ENCODE measurements at places on chromosomes 4 and X.
A peak's percentile ranks its signal among the peaks of the same experiment; 100 is the strongest.

DNA sequence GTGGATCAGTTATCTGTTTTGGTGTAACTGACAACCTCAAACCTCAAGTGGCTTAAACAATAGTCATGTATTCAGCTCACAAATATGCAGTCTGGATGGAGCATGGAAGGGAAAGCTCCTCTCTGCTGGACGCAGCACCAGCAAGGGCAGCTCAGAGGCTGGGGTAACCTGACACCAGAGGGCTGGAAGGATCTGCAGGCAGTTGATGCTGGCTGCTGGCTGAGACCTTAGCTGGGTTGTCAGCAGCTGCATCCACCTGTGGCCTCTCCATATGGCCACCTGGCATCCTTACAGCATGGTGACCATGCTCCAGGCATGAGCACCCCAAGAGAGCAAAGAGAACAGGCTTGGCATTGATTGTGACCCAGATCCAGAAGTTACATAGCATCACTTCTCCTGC lies 46.7 kb downstream of the ENPP6 start:
- DNase-seq, result no peak

DNA sequence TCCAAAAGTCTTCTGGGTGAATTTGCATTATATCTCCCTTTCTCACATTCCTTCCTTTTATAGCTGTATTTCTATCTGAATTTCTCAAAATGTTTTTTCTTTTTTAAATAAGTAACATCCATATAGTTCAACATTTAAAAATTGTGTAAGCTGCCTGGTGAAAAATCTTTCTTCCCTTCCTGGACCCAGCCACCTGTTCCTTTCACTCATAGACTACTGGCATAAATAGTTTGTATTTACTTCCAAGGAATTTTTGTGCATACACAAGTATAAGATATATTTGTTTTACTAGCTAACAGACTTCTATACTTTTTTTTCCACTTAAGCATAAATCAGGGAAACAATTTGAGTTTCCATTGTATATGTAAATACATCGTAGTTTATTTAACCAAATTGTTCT lies 35.7 kb downstream of the PACRGL start:
- no peak for DNase-seq

DNA sequence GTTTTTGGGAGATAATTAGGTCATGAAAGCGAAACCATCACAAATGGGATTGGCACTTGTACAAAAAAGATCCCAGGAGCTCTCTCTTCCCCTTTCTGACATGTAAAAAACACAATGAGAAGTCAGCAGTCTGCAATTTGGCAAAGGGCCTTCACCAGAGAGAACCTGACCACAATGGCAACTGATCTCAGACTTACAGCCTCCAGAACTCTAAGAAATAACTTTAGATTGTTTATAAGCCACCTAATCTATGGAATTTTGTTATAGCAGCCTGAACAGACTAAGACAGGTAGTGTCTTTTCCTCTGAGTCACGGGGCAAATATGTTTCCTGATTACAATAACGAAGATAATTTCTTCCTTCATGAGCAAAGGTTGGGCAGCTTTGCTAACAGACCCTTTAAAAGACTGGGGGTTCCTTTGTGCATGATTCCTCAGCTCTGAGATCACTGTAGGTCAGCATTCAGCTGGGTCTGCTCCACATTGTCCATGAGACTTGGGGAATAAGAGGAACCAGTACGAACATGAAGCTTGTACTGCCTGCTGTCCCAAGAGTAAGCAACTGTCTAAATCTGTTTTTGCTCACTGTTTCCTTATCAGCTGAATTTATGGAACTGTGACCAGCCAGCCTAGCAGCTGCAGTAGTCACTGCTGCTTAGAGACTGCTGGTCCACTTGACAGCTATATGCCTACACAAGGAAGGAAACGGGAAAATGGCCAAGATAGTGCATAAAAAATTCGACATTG lies 191.6 kb downstream of the ANAPC10 start:
- DNase-seq, result no peak

DNA sequence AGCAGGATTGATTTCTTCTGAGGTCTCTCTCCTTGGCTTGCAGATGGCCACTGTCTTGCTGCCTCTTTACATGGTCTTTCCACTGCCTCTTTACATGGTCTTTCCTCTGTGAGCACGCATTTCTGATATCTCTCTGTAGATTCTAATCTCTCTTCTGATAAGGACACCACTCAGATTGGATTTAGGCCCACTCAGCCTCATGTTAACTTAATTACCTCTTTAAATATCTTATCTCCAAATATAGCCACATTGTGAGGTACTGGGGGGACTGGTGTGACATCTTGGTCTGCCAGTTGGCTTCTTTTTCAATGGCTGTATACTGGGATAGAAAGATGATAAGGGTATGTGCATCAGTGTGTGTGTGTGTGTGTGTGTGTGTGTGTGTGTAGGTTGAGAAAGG lies 153.7 kb downstream of the AWAT2 start:
- DNase-seq, result no peak

DNA sequence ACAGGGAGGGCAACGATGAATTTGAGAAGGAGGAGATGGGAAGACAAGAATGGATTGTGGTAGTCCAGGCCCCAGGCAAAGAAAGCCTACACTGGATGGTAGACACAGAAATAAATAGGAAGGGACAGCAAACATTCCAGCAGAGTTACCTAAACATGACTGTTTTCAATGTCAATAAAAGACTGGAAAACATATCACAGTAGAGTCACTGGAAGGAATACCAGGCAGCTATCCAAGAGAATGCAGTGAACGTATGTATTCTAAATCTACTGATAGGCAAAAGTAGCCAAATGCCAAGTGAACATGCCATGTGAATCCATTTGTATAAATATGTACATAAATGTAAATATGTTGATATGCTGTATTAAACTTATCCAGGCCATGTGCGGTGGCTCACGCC lies 183.0 kb downstream of the PALLD start:
- no peak for DNase-seq

- no peak for DNase-seq
Measured at GRCh38 chr4:12724510-12724909, 759.6 kb downstream of the RAB28 start.

- no peak for DNase-seq
Measured at GRCh38 chr4:43423276-43423675, 530.8 kb downstream of the GRXCR1 start.

- DNase-seq, result no peak
Measured at GRCh38 chrX:10922835-10923234, 188.3 kb upstream of the HCCS start.

DNA sequence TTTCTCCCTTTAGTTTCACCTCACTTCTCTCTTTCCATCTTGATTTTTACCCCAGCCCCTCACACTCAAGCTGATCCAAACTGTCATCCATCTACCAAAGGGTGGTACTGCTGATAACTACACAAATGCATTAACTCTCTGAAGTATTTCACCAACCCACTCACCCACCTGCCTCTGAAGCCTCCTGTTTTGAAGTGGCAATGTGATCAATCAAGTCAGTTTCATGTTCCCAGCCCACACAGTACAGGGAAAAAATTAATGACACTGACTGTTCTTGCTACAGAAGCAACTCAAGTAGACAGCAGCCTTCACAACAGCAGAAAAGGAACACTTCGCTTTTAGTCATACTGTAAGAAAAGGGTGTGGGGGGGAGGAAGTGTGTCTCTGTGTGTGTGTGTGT lies 183.0 kb upstream of the NOCT start:
- no peak for DNase-seq

DNA sequence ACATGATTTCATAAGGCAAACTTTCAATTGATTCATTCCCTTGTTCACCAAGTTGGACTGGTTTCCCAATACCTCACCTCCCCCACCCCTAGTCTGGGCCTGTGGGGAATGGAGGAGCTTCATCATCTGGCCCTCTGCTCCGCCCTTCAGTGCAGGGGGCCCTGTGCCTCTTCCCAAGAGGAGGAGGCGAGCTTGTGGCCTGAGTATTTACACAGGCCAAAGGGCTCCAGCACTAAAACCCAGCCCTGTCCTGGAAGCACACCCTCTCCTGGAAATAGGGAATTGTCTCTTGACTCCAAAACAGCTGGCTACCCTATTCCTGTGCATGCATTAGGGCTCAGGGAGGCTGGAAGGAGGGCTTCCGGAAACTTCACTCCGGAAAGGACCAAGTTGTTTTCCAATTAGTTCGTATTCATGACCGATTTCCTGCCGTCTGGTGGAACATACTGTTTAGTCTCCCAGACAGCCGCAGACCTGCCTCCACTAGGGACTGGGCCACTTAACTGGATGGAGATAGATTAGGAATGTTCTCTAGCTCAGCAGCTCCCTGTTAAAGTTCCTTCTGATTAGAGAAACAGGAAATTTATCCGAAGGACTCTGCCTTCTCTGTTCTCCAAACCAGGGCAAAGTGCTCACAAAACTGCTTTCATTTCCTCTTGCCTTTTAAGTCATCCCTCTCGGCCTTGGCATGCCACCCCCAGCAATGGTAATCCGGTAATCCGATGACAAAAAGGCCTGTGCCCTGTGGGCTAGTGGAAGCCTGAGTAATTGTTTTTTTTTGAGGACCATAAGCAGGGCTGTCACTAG lies 5.8 kb downstream of the SRPX2 start:
- DNase-seq, result no peak

DNA sequence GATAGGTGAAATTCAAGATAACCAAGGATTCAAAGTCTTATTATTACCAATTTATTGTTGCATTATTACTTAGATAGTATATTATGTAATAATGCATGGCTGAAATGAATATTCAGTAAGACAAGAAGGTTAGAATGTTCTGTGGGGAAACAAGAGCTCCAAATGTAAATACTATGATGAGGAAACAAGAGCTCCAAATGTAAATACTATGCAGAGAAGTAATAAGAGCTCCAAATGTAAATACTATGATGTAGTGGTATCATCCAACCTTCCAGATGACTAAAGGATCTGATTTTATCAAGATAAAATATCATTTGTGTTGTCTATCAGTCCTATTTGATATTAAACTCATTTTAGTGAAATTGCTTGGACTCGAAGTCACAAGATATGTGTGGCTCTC lies 82.2 kb upstream of the PCDH18 start:
- no peak for DNase-seq

DNA sequence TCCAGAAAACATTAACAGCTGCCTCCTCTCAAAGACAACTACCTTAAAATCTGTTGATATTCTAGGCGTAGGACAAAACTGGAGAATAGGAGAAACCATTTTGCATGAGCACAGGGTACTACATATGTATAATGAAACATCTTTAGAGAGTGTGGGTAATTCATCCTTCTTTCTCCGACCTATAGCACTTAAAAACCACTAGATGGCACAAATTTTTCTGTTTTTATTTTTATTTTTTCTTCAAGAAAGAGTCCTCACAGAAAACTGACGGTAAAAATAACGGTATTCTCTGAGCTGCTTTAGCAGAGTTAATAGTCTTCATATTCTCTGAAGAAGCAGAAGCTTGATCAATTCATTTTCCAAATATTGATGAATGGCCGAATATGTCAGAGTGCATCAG lies 14.6 kb downstream of the SMIM31 start:
- no peak for DNase-seq

DNA sequence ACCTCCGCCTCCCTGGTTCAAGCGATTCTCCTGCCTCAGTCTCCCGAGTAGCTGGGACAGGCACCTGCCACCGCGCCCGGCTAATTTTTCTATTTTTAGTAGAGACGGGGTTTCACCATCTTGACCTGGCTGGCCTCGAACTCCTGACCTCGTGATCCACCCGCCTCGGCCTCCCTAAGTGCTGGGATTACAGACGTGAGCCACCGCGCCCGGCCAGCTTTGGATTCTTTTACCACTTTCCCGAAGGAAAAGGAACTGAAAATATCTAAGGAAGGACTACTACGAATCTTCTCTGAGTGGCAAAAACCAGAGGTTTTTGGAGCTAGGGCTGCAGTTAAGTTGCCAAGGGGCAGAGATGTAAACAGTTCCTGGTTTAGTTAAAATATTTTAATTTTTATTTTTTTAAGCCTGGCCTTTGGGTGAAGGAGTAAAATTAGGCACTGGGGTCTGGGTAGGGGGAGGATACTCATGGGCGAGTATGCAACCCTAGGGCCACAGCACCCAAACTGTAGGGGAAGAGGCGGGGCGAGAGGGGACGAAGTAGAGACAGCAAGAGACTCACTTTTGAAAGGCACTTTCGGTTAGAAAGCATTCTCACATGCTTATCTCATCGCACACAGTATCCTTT lies 525 bp upstream of the CISD2 start:
- DNase-seq, result peak; percentile 4

DNA sequence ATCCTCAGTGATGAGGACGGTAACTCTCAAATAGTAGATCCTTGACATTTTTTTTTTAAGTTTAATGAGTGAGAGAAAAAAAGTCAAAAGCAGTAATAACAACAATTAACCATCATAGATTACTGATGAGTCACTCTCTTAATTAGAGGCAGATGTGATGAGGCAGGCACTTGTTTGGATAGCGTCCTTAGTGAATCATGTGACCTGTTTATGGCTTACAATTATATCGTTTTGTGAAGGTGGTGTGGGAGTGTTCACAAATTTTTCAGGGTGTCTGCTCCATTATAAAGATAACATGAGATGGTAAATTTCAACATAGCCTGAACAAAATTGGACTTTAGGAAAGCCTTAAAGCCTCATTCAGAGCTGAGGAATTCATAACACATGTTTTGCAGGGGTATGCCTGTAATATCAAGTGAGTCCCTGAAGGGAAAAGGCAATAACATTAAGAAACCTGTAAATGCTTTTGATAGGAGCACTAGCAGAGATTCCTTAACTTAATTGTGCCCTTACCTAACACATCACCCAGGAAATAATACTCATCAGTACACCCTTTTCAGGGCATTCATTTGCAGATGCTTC lies 51.9 kb upstream of the XIAP start:
- DNase-seq, result no peak

DNA sequence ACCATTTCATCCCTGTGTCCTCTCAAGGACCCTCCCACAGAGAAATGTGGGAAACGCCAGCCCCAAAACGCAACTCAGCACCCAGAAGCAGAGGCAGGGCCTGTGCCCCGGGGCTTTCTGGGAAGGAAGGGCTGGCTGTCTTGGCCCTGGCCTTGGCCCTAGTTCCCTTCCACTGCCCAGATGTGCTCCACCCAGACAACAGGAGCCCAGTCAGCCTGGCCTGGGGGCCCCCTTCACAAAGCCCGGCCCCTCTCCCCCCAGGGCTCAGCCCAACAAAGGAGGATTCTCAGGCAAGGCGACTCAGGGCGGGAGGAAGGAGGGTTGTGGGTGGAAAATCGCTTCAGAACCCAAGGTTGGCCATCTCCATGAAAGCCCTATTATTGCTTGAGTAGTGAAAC lies 82.5 kb downstream of the PJA1 start:
- DNase-seq, result no peak

DNA sequence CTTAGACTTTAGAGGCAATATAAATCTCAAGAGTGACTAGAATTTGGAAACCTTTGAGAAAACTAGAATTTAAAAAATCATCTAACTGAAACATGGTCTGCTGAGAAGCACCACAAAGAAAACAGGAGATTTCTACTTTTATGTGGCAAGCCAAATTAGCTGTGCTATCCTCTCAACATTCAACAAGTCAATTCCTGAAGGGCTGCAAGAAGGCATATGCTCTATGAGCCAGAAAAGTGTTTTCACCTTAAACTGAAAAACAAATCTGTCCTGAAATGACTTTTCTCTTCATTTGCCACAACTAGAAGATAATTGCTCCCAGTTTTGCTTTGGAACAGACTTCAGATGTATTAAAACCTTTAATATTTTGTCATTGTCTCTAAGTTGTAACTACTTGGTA lies 263.2 kb upstream of the EDNRA start:
- no peak for DNase-seq
